ENCODE measurements at places on chromosomes 2 and 18. TPM values are rescaled to one million over a fixed set of nuclear protein-coding genes. Genes with fewer than 3 reads are reported as not detected.
A peak's percentile ranks its signal among the peaks of the same experiment; 100 is the strongest.

The TSPYL6 gene
- not detected for total RNA-seq

The EFR3B gene
- total RNA-seq, result 3.8 TPM

The EVA1A gene
- total RNA-seq, result 0.97 TPM

The EEF1B2 gene
- total RNA-seq, result 257 TPM

The FBXO36 gene
- 0.65 TPM for total RNA-seq

The CXCR4 gene
- total RNA-seq, result 2.0 TPM

The KANSL1L gene
- total RNA-seq, result 15.8 TPM

The MAIP1 gene
- 28.2 TPM for total RNA-seq

The RNU2-63P gene
- total RNA-seq, result not detected

The PPIL3 gene
- total RNA-seq, result 27.9 TPM

The AMER3 gene
- not detected for total RNA-seq

The KCNS3 gene
- 4.2 TPM for total RNA-seq

The AOX1 gene
- 4.1 TPM for total RNA-seq

DNA sequence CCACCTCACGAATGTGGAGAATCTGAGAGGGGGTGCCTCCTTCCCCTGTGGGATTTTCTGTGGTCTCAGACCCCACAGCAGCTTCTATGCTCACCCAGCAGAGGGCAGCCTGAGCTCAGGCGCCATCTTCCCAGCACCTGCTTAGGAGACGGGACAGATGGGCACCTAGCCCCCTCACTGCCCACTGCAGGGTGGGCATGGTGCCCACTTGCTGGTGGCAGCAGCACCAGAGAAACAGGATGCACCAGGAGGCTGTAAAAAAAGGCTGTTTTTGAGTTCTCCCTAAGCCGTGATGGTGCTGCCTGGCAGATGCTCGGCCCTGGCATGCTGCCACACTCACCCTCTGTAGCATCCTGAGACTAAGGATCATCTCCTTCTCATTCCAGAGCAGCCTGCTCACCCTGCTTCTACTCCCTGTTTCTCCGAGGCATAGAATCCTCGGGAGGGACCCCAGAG is 19.1 kb upstream of the SLC20A1 start:
- peak; percentile 77 for DNase-seq

DNA sequence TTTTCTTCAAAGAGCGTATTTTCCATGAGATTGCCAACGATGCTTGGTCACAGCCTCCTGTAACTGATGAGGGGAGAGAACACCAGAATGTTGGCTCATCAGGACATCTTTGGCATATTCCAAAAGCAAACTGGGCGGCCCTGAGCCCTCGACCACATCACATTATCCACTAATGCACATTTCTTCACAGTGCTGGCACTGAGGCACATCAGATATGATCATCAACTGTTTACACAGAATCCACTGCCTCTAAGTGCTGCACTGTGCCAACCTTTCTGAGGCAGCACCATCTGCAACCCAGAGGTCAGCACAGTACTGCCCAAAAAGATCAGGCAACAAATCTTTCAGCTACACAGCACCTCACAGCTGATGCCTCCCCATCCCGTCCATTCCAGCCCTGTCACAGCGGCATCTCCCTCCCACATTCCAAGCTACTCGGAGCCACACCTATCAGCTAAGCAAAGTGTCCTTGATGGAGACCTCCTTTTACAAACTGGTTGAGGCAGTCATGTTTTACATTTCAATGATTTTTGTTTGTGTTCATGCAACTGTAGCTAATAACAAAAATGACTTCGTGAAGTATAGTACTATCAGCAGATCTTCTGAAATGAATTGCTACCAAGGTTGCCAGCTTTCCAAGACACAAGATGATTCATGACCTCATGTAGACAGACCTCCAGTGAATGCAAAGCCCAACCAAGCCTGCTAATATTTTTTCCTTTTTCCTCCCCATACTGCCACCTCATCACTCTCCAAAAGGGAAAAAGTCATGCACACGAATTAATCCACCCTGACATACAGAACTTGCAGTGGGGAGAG is 32.3 kb downstream of the MYO5B start:
- DNase-seq, result no peak

GRCh38 chr2:160812830-160813505 is 319.4 kb upstream of the RBMS1 start:
- DNase-seq, result no peak

DNA sequence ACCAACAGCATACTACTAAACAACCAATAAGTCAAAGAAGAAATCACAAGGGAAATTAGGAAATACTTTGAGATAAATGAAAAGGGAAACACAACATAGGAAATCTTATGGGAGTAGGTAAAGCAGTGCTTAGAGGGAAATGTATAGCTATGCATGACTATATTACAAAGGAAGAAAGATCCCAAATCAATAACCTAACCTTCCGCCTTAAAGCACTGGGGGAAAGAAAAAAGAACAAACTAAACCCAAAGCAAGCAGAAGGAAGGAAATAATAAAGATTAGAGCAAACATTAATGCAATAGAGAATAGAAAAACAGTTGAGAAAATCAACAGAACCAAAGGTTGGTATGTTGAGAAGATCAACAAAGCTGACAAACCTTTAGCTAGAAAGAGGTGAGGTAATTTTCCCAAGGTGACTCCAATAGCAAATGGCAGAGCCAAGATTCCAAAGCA is 49.9 kb downstream of the DDX1 start:
- DNase-seq, result no peak

DNA sequence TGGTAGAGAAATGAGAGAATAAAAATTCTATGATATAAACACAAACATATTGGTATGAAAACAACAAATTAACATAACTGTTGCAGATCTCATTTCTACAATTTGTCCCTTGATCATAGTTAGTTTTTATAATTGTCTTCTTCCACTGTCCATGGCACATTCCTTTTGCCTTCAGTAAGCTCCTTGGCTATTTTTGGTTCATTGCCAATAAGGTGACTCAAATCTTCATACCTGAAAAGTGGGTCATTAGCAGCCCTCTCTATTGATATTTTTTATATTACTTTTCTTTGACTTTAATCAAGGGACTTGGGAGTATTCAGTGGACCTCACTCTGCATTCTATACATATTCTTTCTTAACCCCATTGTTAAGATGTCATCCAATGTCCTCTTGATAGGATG is 552.9 kb downstream of the TDRD15 start:
- DNase-seq, result no peak

DNA sequence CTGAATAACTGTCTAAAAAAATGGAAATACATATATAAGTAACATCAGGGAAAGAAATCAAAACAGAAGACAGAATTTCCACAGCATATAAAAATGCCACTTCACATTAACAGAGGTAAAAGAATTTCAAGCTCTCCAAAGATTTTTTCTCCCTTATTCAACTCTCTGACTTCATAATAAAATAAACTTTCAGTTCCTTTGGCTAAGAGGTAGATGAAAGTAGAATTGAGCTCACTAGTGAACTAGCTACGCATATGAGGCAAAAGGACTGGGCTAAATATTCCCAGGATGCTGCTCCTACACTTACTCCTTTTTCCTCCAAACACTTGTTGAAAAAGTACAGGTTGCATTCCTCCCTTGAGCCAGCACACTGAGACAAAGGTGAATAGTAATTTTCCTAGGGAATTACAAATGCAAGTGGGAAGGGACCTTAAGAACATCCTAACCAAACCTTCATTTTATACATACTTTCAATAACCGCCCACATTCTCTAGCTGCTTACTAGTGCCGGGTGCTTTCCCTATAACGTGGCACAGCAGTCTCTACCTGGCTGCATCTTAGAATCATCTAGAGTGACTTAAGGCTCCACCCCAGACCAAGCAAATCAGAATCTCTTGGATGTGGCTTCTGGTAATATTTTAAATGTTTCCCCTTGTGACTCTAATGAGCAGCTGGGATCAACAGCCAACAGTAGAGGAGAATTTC is 136.6 kb downstream of the MTCL1 start:
- DNase-seq, result no peak

- DNase-seq, result no peak
Observed at GRCh38 chr2:28975671-28976070, 5.4 kb upstream of the TOGARAM2 start.

- DNase-seq, result no peak
Observed at GRCh38 chr2:174051741-174052583, 86.8 kb upstream of the SP3 start.

DNA sequence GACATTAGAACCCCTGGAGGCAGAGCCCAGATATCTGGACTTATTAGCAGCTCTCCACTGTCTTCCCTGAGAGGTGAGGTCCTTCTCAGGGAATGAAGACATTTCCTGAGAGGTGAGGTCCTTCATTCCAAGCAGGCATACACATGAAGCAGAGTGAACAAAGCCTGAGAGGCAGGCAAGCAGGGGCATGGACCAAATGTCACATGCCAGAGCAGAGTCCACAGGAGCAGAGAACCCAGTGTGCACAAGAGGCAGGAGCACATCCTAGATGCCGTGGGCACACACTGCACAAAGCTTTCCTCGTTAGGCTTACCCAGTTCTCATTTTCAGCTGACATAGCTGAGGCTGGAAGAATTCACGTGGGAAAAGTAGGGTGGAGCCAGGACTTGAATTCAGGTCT is 759.9 kb upstream of the HS6ST1 start:
- DNase-seq, result no peak

DNA sequence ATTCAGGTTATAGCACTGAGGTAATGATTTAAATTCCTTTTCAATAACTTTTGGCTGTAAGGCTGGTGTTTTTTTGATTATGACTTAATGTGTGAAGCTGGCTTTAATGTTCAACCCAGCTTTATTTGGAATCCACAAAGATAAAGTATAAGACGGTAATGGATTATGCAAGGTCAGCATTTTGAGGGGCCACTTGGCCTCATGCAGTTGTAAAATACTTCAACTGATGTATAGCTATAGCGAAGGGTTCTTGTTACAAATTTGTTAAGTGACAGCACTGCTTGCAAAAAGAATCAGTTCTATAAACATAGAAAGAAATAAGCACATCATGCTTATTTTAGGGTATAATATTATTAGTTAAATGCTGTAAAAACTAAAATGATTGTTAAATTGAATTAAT is 36.6 kb downstream of the LRP1B start:
- no peak for DNase-seq

DNA sequence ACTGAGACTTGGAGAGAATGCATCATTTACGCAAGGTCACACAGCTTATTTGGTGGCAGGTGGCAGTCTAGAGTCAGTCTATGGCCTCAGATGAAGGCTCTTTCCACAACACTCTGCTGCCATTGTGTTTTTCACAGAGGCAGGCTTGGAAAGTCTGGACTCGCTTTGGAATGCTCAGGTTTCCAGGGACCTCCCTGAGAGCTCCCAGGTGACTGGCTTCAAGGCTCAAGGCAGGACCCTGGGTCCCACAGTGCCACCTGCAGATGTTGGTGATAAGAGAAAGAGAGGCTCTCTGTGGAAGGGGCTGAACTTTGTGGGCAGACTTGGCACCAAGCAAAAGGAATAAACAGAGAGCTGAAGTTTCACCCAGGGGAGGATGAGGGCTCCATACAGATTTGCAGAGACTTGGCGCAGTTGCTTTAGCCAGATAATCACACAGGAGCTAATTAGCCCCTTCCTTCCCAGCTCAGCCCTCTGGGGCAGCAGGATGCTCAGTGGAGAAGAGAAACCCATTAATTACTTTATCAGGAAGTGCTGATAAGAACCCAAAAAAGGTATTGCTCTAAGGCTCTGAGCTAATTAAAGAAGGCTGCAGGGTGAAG is 103.5 kb downstream of the LBH start:
- DNase-seq, result no peak

GRCh38 chr2:195532628-195533271 is 124.3 kb upstream of the SLC39A10 start:
- DNase-seq, result no peak

- no peak for DNase-seq
Observed at GRCh38 chr2:48844417-48845155, 89.1 kb upstream of the LHCGR start.

DNA sequence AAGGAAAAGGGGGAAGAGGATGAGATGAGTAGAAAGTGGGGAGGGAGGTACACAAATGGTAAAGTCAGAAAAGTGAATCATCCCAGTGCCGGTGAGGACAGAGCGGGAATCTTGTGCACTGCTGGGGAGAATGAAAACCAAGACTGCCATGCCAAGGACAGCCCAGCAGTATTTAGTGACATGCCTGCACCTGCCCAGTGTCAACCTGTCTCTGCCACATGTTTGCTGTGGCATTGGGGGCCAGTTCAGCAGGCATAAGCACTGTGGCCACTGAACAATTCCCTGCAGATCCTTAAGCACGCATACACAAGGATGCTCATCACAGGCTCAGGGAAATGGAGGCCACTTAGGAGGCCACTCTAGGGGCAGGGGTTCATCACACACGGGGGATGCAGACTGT is 5.2 kb upstream of the KCNK3 start:
- no peak for DNase-seq

DNA sequence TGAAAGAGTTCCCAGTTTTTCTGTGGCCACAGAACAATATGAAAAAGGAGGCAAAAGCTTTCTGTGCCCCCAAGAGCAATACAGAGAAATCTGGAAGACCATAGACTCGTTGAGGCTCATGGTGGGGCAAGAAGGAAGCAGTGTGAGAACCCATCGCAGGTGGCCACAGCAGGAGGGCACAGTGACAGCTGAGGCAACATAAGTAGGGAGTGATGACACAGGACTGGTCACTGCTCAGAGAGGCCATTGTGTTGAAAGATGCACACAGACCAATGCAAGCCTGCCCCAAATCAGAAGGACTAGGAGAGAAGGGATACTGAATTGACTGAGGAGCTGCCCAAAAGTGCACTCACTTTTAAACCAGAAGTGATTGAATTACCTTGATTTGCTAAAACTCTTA is 483.6 kb downstream of the EPHA4 start:
- DNase-seq, result no peak

- no peak for DNase-seq
Observed at GRCh38 chr2:119289642-119290041, 66.0 kb downstream of the STEAP3 start.

GRCh38 chr2:224191465-224191864 is 152.4 kb upstream of the SERPINE2 start:
- no peak for DNase-seq

- no peak for DNase-seq
Observed at GRCh38 chr2:17757321-17757720, 3.4 kb downstream of the GEN1 start.

DNA sequence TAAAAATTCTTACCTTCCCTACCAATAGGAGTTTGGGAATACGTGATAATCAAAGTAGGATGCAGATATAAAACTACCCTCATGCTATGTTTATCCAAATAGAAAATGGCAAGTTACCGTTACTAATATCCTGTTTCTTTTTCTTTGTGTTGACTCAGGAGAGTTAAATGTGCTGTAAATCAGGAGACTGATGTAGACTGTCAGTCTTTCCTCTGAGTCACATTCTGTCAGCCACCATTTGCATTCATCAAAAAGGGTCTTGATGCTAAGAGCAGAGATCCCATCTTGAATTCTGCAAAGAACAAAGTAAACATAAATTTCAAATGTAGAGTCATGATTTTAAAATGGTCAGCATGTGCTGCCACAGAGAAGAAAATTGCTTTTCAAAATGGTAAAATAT is 712.8 kb downstream of the SOCS6 start:
- no peak for DNase-seq

DNA sequence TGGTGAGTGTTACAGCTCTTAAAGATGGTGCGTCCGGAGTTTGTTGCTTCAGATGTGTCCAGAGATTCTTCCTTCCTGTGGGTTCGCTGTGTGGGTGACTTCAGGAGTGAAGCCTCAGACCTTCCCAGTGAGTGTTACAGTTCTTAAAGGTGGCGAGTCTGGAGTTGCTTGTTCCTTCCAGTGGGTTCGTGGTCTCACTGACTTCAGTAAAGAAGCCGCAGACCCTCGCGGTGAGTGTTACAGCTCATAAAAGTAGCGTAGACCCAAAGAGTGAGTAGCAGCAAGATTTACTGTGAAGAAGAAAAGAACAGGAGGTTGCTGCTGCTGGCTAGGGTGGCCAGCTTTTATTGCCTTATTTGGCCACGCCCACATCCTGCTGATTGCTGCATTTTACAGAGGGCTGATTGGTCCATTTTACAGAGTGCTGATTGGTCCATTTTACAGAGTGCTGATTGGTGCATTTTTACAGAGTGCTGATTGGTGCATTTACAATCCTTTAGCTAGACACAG is 34.0 kb upstream of the SPTBN1 start:
- no peak for DNase-seq
